ENCODE measurements at places on chromosomes 1 and 21.

DNA sequence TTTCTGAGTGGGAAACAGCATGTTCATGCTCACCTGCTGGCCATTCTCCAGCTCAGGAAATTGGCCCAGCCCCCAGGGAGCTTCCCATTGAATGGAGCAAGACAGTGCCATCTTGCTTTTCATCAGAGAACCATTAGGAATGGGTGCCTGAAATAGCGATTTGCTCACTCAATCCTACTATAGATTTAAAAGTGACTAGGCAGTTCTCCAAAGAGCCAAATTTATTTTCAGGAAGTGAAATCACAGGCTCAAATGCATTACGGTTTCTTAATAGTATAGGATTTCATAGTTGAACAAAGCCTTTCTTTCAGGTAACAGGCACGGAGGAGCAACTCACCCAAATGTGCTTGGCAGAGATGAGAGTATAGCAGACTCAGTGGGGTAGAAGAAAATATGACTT, 272.1 kb downstream of the GRIK1 start:
- DNase-seq = no peak

DNA sequence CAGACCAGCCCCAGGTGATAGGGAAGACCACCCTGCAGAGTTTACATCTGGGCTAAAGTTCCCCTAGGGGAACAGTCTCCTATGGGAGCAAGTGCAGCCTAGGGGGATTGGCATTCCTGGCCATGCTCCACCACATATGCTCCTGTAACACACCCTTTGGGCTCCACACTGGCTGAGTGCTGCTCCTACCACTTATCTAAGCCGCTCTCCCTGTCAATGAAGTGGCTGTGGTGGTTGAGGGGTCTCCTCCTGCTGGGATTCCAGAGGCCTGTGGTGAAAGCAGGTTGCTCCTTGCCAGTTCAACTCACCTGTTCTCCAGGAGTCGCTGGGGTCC, 51.1 kb downstream of the COL24A1 start:
- DNase-seq = no peak

DNA sequence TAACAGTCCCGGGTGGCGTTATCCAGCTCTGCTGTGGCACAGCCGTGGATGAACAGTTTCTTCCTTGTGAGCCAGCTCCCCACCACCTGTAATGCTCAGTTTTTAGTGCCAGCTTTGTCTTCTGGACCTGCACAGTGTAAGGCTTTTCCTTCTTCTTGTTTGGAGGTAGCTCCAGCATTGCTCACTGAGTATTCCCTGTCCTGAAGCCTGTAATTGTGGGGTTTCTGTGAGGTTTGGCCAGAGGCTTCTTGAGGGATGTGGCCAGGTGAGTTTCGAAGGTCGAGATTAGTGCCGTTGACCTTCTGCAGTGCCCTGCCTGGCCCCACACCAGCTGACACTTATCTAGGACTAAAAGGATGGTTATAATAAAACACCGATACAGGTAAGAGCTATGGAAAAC, 75.0 kb downstream of the PBX1 start:
- DNase-seq = no peak

- DNase-seq = no peak
Measured at GRCh38 chr1:117284399-117285215, 73.9 kb upstream of the VTCN1 start.
